ENCODE measurements at places on chromosomes 4 and X.

- no peak for DNase-seq
Observed at GRCh38 chr4:133390198-133390855, 241.2 kb downstream of the PCDH10 start.

- no peak for DNase-seq
Observed at GRCh38 chr4:150447356-150447755, 134.6 kb upstream of the MAB21L2 start.

DNA sequence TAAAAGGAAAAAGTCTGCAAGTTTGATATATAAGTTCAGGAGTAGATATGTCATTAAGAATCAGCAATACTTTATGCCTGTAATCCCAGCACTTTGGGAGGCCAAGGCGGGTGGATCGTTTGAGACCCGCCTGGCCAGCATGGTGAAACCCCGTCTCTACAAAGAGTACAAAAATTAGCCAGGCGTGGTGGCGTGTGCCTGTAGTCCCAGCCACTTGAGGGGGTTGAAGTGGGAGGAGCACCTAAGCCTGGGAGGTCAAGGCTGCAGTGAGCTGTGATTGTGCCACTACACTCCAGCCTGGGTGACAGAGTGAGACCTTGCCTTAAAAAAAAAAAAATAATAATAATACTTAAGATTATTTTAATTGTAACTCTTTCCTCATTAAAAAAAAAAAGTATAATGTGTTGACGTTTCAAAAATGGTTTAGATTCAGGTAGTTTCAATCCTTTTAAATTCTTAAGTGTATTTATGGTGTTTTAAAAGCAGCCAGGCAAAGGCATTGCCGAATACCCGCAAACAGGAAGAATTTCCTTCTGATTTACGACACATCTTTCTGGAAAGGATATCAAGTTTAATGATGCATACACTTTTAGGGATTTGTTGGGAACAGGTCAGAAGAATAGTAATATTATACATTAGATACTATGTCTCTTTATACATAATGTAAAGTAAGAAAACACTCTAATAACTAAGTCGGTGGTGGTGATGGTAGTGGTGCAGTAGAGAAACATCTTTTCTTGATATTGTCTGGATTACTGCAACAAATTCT, 80.9 kb downstream of the KDM6A start:
- DNase-seq: no peak

GRCh38 chrX:53992589-53992988, 51.7 kb downstream of the PHF8 start:
- DNase-seq: no peak

DNA sequence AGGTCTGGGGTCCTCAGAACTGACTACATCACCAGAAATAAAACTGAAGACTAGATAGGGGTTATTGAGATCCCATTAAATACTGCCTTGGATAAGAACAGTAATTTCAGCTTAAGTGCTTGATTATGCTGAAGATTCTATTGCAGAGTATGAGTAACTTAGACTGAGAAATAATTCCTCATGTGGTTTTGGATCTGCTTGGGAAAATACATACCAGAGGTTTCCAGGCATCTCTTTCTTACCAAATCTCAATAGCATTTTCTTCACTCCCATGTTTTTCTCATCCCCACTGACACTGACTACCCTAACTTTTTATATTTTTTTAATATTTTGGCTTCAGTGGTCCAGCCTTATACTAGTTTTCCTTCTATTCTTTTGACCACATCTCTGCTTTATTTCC, 92.0 kb upstream of the TEX13D start:
- DNase-seq: no peak

DNA sequence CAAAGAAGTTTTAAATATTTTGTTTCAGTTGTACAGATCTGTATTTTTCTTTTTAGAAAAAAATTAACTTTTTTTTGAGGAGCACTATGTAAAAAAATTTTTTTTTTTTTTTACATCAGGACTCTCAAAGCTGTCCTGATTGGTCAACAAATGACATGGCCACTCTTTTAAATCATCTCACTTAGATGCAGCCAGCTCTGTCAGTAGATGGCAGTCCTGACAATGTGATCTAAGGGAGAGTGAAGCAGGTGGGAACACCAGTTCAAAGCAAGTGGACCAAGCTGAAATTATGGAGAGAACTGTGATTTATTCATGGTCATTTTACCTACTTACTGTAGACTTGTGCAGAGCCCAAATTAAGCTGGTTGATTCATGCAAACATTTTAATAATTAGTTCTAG, 174.7 kb upstream of the GPRIN3 start:
- no peak for DNase-seq

DNA sequence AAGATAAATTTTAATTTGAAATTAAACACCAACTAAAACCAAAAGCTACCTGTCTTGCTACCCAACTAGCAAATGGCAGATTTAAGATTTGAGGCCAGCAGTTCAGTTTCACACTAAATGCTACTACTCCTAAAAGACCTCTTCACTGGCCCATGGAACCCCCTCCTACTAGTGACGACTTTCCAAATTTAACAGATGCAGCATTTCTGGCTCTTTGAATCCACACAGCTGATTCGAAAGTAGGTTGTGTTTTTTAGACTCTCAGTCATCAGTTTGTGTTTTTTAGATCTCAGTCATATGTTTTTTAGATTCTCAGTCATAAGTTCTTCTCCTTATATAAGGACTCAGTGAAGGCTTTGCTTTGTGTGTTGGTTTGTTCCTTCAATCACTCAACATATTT, 11.1 kb upstream of the CC2D2A start:
- DNase-seq: no peak

DNA sequence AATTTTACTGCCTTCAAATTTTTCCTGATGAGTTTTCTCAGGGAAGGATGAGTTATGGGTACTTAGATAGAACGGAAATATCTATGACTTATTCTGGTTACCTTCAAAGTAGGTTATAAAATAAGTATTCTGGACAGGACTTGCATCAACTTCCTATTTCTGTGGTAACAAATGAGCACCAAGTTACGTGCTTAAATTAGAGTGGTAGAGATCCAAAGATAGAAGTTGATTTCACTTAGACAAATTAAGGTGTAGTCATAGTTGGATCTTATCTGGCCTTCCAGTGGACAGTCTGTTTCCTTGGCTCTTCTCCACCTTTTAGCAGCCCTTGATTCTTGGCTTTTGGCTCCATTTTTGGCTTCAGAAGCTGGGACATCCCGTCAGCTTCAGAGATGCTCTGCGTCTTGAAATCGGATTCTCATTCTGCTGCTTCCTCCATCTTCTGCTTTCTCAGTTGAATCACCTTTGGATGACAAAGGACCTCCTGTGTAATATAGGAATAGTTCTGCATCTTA, 109.9 kb downstream of the ZNF518B start:
- DNase-seq: no peak

GRCh38 chrX:40663880-40664630, 16.7 kb upstream of the CXorf38 start:
- DNase-seq: no peak

DNA sequence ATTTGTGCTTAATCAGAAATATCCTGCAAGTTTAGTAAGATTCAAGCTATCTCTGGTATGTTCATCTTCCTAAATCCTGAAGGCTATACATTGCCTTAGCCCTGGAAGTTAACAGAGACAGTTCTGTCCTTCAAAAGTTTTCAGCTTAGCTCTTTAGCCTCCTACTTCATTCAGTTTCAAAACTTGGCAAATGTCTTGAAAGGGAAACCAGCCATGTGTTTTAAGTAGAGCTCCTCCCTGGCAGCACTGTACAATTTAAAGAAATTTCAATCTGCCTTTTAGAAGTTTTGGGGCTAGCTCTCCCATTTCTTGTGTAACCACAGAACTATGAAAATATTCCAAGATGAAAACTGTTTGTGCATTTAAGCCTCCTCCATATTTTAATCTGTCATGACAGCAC, 47.0 kb downstream of the FANCB start:
- no peak for DNase-seq

GRCh38 chrX:119211649-119212014, 24.5 kb upstream of the PGRMC1 start:
- DNase-seq: no peak

All from stimulated activated CD4-positive, alpha-beta T cell treated with anti-CD3 and anti-CD28 coated beads, TNF-alpha, amount 100 ng/mL, for 4 hours (primary cell).